ENCODE measurements at places on chromosomes 5 and 9.

GRCh38 chr5:62143268-62144229, 162.5 kb upstream of the KIF2A start:
- no peak for DNase-seq

GRCh38 chr9:82271106-82271561, 282.6 kb downstream of the SPATA31D1 start:
- DNase-seq = no peak

DNA sequence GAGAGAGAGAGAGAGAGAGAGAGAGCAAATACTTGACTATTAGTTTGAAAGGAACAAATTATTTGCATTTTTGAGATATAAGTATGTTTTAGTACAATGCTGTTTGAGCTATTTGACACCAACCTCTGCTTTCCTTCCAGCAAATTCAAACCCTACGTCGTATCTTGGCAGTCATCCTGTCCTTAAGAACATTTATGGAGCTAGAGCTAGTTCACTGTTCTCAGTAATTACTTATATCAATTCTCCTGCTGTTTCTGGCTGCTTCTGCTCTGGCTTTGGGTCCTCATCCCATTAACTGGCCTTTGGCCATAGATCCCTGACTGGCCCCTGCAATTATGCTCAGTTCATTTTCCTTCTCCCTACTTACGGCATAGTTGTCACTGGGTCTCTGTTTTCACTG, 19.9 kb upstream of the ERAP2 start:
- no peak for DNase-seq

- DNase-seq = no peak
Observed at GRCh38 chr9:132446887-132447286, 36.9 kb downstream of the CFAP77 start.

DNA sequence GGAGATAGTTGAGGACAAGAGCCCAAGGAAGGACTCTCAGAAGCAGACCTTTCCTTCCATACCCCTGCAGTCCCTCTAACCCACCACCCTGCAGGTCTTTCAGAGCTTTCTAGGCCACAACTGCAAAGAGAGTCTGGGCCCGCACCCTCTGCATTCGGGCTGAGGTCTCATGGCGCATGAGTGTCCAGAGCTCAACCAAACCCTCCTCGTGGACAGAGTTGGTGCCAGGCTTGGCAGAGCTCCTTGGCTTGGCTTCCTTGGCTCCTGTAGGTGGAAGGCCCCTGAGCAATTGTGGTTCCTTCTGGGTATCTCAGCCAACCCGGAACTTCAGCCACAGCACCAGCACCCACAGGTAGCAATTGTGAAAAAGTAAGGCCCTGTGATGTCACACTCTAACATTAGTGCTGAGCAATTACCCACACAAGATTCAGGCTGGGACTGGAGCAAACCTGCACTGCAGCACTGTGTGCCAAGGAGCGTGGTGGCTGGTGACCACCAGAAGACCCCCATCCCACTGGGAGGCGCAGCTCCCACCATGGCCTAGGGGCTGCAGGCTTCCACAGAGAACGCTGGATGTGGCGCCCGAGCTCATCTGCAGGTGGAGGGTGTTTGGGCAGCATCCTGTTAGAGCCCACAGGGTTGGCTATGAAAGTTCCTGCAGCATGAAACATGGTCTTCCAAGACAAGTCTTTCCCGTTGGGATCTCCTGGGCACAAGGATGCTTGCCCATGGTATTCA, 38.8 kb downstream of the FOXI1 start:
- DNase-seq = no peak

DNA sequence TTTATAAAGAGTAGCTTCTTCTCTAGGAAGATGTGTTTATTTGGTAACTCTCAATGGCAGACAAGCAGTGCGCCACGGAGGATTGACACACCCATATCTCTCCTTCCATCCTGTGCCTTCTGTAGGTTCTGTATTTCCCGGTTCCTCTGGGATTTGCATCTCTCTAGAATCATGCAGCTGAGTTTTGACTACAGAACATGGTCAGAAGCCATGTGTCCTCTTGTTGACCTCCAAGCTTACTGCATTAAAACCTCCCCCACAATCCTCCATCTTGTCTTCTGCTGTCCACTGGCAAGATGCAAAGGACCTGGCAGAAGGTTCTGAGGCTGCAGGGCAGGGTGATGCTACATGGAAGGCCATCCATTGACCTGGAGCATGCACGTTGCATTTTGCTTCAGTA, 482.0 kb downstream of the DMRT2 start:
- no peak for DNase-seq

DNA sequence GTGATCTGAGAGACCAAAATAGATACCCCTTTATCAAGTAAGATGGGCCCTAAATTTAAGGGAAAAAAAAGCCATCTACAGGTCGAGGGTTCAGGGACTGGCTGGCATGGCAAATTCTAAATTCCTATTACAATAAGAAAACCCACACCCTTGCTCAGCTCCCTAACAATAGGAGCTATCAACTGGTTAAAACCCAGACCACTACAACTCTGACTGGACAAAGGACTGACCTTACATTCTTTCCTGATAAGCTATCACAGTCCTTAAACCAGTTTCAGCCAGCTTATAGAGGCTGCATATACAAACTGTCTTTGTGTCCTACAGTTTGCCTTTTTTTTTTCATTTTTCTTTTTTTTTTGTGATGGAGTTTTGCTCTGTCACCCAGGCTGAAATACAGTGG, 803.6 kb downstream of the NR2F1-AS1 start:
- DNase-seq = no peak

DNA sequence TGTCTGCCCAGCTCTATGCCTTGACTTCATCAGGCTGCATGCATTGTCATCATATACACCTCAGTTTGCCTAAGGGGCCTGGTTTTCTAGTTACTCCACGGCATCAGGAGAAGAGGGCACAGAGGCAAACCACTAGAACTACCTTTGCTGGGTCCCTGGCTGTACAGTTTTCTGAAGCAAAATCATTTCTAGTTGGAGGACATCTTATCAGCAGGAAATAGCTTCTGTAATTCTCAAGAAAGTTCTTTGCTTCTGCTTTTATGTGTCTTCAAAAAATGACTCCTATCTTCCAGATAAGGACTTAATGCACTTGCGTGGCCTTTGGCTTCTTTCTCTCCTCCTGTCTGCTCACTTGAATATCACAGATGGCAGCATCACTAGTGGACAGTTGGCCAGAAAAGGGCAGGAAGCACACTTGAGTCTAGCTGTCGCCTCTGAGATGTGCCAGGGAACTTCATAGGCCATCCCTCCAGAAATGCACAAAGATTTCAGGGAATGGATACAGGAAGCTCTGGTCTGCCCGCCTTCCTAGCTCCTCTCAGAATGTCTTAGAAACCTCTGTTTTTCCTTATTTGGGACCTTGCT, 22.4 kb upstream of the LTC4S start:
- no peak for DNase-seq

DNA sequence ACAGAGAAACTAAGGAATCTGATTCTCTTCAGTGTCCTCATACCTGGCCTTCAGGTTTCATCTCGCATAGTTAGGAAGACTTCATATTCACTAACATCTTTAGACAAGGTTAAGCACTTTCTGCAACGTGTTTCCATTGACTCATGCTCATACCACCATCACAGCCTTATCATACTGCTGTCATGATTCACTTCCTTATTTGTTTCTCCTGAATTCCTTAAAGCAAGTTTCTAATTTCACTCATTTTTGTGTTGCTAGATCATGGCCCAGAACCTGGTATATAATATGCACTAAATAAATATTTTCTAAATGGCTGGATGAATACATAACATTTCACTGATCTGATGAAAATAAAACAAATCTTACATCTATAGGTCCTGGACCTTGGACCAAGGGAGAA, 472.9 kb downstream of the PRELID2 start:
- no peak for DNase-seq

DNA sequence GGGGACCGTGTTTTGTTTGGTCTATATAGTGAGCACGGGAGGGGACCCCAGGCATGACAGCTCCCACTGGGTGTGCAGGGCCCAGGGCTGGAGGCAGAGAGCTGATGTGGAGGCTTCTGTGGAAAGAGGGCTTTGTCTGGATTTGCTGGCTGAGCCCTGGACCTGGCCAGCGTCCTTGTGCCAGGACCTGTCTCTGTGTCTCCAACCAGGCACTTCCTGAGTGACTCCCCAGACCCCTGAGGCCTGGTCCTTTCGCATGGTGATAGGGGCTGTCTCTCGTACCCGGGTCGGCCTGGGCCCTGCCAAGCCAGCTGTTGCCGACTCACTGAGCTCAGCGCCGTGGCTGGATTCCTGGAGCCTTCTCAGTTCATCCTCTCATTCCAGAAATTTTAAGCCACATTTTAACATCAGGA, 77.6 kb downstream of the ADAMTS2 start:
- no peak for DNase-seq

GRCh38 chr5:116402235-116402634, 172.4 kb downstream of the SEMA6A start:
- DNase-seq = no peak

DNA sequence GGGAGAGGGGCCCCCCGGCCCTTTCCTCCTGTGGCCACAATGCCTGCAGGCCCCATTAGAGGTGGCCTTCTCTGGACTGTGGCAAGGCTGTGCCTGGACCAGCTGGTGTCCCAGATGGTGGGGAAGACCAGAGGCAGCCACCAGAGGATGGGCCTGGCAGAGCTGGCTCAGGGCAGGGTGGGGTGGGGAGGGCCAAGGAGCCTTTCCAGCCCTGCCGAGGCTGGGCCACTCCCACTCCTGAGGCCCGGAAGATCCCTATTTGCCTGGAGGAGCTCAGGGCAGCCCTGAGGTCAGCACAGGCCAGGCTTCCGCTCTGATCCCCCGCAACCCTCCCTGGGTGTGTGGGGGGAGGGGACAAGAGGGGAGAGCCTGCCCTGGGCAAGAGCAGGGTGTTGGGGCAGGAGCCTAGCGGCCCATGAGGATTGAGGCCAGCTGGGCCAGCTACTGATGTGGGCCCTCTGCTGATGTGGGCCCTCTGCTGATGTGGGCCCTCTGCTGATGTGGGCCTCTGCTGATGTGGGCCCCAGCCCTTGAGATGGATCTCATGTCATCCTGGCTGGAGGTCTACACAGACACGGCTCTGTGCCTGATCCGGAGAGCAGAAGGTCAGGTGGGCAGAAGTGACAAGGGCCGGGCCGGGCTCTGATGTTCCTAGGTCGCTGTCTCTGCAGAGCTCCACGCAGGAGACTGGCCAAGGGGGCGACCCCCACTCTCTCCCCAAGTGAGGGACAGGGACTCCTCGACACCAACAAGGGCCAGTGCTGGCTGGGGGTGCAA, 6.0 kb downstream of the MRPS2 start:
- no peak for DNase-seq

DNA sequence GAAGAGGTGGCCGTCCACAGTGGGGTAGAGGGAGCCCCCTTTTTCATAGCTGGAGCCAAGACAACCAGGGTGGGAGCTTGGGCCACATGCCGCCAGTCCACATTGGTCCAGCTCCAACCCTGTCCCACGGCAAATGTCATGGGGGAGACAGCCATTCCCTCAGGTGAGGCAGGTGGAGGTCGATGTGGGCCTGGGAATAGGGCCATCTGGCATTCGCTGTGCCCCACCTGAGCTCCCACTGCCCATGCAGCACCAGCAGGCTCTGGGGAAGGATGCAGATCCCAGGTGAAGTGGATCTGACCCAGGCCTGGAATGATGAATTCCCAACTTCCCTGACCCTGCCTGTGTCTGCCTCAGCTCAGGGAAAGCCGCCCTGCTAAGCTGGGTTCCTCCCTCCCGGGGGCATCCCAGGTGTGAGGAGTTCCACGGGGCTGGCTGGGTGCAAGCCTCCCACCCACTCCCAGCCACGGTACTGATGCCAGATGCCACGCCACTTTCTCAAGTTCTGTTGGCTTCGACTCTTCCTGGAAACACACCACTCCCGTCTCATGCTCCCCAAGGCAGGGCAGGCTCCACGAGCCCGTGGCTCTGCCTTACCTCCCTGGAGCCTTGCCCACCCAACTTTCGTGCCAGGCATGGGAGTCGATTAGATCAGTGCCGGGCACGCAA, 25.2 kb upstream of the FCN2 start:
- no peak for DNase-seq

GRCh38 chr5:152083231-152083630, 158.6 kb upstream of the GLRA1 start:
- no peak for DNase-seq

GRCh38 chr5:113514289-113514635, 768 bp downstream of the YTHDC2 start:
- no peak for DNase-seq

GRCh38 chr5:148937239-148937638, 110.8 kb downstream of the ADRB2 start:
- no peak for DNase-seq

DNA sequence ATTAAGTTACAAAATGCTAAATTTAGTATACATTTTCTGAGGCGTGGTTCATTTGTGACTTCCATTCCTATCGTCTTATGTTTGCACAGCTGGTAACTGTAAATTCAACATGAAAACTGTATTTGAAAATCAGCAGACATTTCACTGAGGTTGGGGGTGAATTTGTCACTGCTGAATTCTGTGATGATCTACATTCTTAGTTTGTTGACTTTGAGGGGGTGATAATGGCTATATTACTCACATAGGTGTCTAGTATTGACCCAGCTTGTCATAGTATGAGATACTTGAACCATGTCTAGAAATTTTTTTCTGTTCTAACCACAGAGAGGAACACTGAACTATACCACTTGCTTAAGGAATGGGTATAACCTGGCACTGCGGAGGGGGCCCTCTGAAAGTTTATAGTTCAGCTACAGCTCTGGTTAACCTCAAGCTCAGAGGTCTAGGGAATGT, 313.3 kb downstream of the PIK3R1 start:
- DNase-seq = no peak

DNA sequence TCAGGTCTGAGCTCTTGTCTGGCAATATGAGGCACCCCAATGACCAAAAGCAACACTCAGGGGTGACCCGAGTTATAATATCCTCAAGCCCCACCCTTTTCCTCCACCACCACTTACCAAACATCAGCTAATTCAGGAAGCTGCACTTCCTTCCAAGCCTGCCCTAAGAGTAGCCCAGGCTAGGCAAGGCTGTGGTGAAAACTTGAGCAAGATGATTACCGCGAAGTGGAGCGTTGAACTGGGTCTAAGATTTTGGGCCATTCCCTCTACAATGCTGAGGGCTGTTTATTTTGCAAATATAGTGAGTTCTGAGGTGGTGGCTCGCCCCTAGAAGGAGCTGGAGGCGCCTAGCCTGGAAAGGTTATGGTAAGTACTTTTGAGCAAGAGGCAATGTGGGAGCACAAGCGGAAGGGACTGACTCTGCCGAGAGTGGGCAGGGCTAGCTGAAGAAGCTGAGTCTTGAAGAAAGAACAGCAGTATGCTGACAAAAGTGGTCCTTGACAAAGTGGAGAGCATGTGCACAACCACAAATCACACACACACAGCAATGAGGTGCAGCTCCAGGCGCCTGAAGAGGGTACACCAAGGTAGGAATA, at the start of gene HK3:
HK3 (minus strand) TSS at position 51 of the 596 bp plus-strand sequence. CDS start 3,187 bp downstream, outside the sequence.
- DNase-seq = no peak

- no peak for DNase-seq
Observed at GRCh38 chr9:77707383-77708063, 59.4 kb upstream of the GNA14 start.

GRCh38 chr5:138975098-138975847, 100.1 kb upstream of the LRRTM2 start:
- no peak for DNase-seq

DNA sequence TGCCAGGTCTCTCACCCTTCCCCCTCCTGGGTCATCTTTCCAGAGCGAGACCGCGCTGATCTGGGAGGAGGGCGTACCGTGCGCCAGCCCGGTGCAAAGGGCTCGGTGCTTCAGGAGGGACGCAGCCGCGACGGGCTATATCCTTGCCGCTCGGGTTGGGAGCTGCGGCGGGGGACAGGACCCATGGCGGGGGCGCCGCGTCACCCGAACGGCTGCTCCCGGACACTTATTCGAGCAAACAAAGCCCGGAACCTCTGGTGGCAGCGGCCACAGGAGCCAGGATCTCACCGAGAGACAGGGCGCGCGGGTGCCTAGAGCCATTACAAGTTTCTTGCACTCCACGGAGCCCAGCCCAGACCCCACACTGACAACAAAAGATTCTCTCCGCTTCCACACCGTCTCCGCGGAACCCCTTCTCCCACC, 1.3 kb downstream of the SEMA6A start:
- no peak for DNase-seq
